ENCODE measurements at places on chromosomes 3 and 15.
A peak's percentile ranks its signal among the peaks of the same experiment; 100 is the strongest.

DNA sequence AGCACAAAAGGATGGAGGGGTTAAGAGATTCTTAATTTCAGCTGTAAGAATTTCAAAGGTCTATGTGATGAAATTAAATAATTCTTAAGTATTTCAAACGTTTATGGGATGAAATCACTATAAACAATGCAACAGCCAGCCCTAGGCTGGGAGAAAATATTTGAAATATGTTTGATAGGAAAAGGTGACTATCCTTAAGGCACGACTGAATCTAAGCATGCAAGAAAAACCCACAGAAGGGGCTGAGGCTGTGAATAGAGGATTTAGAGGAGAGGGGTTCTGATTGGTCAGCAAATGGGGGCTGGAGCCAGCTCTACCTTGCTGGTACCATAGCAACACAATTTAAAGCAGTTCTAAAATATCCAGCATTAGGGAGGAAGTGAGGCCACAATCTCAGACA, 220.8 kb upstream of the ATP10A start:
- DNase-seq: no peak

- DNase-seq: no peak
Measured at GRCh38 chr3:12969486-12969885, 103.7 kb downstream of the IQSEC1 start.

DNA sequence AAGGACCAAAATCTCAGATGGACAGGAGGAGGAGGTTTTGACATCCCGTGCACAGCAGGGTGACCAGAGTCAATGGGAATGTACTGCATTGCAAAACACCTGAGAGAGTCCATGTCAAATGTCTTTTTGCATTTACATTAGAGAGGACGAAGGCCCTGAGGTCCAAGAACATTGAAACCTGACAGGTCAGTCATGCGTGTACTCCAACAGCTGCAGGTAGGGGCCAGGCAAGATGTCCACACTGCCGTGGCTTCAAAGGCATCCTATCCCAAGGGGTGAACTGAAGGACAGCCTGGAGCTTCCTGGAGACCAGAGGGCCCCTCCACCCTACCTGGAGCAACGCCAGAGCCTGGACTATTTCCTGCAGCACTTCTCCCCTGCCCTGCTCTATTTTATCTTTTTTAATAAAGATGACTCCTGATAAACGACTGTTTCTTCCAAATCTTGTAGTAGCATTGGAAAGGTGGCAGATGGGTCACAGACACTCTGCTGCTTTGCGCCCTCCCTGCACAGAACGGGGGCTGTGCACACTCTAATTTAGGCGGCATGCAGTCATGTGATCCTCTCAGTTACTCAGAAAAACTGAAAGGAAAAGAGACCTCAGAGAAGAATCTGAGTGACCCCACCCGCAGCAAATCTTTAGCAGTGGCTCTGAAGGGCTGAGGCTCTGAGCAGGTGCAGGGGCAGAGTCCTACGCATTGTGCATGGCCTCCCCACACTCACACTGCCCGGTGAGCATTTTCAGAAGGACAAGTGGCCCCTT, 68.2 kb downstream of the HMCES start:
- DNase-seq: no peak

DNA sequence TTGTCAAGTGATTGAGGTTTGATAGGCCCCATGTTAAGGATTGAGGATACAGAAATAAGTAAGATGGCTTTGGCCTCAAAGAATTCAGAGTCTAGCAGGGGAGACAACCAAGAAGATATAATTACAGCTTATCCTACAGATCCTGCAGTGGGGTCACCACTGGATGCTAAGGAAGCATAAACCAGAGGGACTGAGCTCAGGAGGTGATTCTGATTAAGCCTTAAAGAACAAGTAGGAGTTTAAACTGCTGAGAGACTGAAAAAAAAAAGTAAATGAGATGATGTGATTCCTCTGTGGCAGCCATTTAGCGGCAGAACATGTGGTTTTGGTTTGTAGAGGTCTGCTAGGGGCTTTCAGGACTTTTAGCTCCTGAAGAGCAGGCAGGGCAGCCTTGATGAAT, 72.1 kb upstream of the ROPN1 start:
- no peak for DNase-seq

DNA sequence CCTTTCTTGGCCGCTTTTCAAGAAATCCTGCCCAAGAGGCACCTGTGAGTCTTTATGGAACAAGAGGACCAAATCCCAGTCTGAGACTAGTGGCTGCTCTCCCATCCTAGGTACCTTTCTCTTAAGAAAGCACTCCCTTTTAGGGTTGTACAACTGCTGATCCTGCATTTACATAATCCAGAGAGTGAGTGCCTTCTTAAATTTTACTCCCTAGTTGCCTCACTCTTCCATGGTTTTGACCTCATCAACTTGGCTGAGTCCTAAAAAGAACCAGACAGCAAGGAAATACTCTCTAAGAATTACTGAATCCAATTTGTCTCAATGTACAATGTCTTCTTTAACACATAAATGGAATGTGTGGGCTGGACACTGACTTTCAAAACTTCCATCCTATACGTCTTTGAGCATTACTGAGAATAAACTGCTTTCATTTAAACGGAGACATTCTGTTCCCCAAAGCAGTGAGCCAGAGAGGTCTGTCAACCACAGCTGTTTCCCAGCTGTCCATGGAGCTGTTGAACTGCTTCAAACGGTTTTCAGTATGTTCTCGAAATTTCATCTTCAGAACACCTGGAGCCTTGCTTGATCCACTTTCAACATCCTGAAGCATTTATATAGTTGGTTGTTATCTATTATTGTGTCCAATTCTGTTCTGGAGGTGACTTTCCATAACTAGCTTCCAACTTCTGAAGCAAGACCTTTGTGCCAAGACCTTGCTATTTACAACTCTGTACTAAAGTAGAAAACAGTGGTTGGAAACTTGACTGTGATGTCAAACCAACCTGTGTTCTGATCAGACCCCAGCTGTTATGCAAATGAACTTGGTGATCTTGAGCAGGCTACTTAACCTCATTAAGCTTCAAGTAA, 179.1 kb downstream of the SLC9A9 start:
- DNase-seq: no peak

GRCh38 chr15:85094685-85095084, 113.0 kb downstream of the PDE8A start:
- DNase-seq: no peak

GRCh38 chr3:195757438-195757770, 36.6 kb downstream of the MUC20 start:
- DNase-seq: no peak

DNA sequence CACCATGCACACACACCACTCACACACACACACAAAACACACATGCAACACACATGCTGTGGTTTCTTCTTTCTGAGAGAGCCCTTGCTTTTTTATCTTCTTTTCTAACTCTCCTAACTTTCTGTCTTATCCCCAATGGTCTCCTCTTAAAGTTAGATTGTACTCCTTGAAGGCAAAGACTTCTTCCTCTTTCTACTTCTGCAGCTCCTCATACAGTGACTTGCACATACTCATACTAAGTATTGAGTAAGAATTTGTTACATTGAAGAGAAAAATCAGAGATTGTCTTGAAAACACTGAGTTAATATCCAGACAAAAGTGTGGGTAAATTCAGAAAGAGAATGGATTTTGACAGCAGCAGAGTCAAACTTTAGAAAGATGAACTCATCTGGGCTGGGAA, 64.4 kb downstream of the GTPBP8 start:
- DNase-seq: no peak

DNA sequence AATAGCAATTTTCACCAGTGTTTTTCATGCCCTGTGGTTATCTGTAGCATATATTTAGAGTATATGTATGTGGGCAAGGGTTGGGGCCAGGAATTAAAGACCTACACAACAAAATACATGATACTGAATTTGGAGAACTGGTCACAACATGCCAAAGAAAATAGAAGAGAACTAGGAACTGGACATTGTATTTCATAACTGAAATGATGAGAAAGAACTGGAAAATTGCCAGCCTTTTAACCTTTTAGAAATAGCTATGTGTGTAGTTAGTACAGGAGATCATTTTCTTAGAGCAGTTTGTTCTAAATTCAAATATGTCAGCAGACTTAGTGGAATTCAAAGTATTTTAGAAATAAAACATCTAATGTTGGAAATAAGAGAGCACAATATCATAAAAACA, 227.1 kb upstream of the CGNL1 start:
- no peak for DNase-seq

DNA sequence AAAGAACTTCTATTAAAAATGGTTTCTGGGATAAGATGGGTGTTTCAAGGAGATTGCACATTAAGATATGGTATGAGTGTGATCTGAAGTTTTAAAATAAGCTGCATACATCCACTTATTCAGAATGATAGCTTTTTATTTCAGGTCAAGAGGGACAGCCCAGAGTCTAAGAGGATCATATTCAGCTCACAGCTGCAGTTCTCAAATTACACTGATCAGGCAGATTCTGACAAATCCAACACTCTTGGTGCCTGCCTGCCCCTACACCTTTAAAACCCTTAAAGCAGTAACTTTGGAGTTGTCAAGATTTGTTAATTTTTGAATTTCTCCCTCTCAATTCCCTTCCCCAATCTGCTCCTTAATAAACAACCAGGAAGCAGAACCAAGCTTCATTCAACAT, 9.1 kb upstream of the TMEM87A start:
- DNase-seq: no peak

DNA sequence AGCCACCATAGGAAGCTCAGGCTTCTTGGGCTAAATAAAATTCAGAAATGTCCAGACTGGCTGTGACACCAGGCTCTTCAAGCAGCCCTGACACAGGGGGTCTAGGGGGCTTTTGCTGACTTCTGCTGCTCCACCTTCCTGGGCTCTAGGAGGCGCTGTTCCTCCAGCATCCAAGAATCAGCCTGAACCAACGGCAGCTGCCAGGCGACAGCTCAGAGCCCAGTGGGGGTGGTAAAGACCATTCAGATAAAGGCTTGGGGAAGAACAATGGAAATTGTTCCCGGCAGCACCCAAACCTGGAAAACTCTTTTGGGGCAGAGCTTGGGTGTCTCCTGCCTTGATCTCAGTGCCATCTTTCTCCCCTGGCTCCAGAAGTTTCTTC, 21.6 kb upstream of the PSTPIP1 start:
- DNase-seq: peak; percentile 36
